Esophagus squamous epithelium (tissue), 5 donors: ENCODE measurements at places on chromosomes 6 and 20.

DNA sequence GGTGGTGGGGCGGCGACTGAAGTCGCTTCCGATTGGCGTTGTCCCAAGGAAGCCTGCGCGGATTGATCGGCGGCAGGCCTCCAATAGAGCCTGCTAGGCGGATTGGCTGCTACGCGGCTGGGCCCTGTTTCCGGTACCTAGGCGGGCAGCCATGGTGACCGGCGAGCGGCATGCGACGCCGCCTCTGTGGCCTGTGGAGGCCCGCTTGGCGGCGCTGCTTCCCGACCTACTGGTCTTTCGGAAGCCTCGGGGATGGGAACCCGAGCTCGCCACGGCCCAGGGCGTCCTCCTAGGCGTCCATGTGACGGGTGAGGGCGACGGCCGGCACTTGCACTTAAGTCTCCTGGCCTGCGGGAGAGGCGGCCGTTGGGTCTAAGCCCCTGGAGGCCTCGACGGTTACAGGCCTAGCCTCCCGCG, 28.1 kb downstream of the NFYA start:
- no peak overlapping the region for H3K4me3 ChIP-seq
- H3K4me1 ChIP-seq, result no peaks in the 10 kb centered on the region
- no peaks in the 10 kb centered on the region for H3K27me3 ChIP-seq
- peaks cover 13% of the 10 kb centered on the region for H3K36me3 ChIP-seq
- DNase-seq, result no peak
- H3K27ac ChIP-seq, result no peak overlapping the region

DNA sequence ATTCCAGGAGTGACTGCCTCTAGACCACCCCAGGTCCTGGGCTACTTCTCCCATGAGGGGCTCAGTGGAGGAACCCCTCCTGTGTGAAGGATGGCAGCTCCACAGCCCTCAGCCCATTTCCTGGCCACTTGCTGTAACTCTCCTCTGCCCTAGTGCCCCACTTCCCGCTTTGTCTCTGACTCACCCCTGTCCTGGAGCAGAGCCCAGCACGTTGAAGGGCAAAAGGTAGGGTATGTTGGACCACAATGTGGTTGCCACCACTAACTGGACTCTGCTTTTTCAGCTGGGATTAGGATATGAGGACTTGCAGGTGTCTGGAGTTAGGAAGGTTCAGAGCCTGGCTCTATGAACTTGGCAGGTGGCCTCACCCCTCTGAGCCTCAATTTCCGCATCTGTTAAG, 2.4 kb downstream of the MYBL2 start:
- no peaks in the 10 kb centered on the region for H3K36me3 ChIP-seq
- H3K27me3 ChIP-seq, result no peaks in the 10 kb centered on the region
- H3K27ac ChIP-seq, result no peak overlapping the region

DNA sequence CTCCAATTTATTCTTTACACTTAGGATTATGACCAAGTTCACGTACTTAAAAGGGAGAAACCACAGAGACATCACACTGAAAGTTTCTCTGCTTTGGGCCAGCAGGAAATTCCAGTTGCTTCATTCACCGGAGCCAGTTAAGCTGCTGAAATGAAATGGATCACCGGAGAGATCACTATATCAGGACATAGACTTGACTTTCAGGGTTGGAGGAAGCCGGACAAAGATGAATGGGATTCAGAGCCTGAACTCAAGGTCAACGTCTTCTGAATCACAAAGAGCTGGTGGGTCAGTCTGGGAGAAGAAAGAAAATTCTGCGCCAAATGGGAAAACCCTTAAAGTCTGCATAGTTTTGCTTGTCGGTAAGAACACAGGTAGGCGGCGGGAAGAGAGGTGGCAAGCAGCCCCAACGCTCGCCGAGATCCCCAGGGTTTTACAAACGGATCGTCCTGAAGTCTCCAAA, 81.9 kb upstream of the CCDC28A start:
- H3K27ac ChIP-seq, result peak overlapping the region; percentile 93
- H3K27me3 ChIP-seq, result no peaks in the 10 kb centered on the region
- no peak for DNase-seq
- peak overlapping the region; percentile 63 for H3K4me3 ChIP-seq
- H3K36me3 ChIP-seq, result no peaks in the 10 kb centered on the region

DNA sequence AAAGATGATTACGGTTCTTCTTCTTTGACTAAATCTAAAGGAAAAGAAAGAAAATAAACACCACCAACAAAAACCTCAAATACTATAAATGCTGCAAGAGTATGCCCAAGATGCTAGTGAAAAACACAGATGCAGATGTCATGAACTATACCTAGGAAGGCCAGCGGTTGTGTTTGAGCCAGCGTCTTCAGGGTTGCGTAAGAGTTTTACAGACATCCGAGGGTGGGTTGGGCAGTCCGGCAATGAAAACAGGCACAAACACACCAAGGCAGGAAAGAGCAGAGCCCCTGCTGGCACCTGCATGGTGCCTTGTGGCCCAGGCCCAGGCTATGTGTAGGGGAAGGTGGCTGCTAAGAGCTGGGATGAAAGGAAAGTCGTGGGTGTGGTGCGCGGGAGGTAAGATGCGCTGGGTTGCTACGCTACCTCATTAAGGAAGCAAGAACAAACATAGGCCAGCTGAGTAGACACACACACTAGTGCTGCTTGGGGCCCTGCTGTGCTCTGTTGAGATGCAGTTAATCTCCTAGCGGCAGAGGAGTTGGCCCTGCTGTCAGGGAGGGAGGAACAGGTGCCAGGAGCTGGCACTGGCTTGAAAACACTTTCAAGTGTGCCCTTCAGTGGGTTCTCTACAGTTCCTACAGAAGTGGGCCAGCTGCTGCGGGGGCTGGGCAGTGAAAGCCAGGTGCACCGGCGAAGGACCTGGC, 170.2 kb upstream of the PLN start:
- DNase-seq, result no peak
- no peak overlapping the region for H3K27ac ChIP-seq
- H3K4me1 ChIP-seq, result no peaks in the 10 kb centered on the region
- no peaks in the 10 kb centered on the region for H3K36me3 ChIP-seq
- no peaks in the 10 kb centered on the region for H3K27me3 ChIP-seq

DNA sequence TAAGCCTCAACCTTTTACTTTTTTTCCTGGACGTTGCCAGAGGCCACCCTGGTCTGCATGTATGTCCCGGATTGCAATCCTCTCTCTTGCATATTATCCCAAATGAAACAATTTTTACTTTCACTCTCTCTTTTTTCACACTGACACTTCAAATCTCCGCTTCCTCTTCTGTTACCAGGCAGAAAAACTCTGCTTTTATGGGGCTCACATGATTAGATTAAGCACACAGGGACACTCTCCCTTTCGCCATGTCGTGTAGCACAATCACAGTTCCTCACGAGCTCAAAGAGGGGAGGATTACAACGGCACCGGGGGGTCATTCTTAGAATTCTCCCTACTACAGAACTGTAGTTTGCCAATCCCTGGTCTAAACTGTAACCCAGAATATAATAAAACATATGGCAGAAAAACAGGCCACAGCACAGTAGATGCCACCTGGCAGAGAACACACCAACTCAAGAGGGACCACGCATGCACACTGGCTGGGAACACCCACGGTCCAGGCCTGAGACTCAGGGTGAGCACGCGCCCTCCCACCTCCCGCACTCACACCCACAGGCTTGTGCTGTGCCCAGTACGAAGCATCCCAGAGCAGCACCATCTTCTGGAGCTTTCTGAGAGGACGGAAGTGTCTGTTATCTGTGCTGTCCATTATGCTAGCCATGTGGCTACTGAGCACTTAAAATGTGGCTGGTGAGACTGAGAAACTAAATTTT, 288.7 kb downstream of the KIF16B start:
- no peak overlapping the region for H3K4me3 ChIP-seq
- H3K27me3 ChIP-seq, result no peaks in the 10 kb centered on the region
- no peak for DNase-seq
- no peak overlapping the region for H3K27ac ChIP-seq

GRCh38 chr6:47483853-47484546, 6.4 kb downstream of the CD2AP start:
- H3K4me3 ChIP-seq, result no peak overlapping the region
- no peaks in the 10 kb centered on the region for H3K27me3 ChIP-seq
- no peaks in the 10 kb centered on the region for H3K36me3 ChIP-seq

- H3K4me1 ChIP-seq, result peaks cover 31% of the 10 kb centered on the region
- H3K27me3 ChIP-seq, result no peaks in the 10 kb centered on the region
- no peak overlapping the region for H3K4me3 ChIP-seq
- no peak for DNase-seq
Measured at GRCh38 chr6:168370310-168370991, 50.9 kb upstream of the DACT2 start.

DNA sequence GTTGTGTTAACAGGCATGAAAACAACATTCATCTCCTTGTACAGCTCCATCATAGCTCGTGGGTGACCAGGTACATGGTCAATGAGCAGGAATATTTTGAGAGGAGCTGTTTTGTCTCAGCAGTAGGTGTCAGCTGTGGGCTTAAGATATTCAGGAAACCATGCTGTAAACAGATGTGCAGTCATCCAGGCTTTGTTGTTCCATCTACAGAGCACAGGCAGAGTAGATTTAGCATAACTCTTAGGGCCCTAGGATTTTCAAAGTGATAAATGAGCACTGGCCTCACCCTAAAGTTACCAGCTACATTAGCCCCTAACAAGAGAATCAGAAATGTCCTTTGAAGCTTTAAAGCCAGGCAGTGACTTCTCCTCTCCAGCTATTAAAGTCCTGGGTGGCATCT, 154.2 kb downstream of the BTBD9 start:
- H3K4me3 ChIP-seq, result no peak overlapping the region
- no peaks in the 10 kb centered on the region for H3K36me3 ChIP-seq
- DNase-seq, result no peak
- no peaks in the 10 kb centered on the region for H3K27me3 ChIP-seq
- H3K27ac ChIP-seq, result no peak overlapping the region
- H3K4me1 ChIP-seq, result no peaks in the 10 kb centered on the region

DNA sequence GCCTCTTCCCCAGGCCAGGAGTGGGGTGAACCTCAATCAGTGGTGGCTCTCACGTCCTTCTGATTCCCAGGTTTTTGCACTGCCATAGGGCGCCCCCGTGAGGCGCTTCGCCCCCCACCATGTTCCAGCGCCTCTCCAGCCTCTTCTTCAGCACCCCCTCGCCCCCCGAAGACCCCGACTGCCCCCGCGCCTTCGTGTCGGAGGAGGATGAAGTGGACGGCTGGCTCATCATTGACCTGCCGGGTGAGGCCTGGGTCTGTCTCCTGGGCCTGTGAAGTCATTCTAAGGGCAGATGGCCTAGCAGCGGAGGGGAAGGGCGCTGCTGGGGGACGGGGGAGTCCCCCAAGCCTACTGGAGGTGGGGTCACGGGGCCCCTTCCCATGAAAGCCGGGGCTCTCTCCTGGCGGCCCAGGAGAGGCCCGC, 4.5 kb downstream of the TP53INP2 start:
- DNase-seq, result no peak
- H3K36me3 ChIP-seq, result peaks cover 32% of the 10 kb centered on the region
- H3K4me1 ChIP-seq, result peaks cover 66% of the 10 kb centered on the region
- peak overlapping the region; percentile 95 for H3K27ac ChIP-seq
- peak overlapping the region; percentile 75 for H3K4me3 ChIP-seq

DNA sequence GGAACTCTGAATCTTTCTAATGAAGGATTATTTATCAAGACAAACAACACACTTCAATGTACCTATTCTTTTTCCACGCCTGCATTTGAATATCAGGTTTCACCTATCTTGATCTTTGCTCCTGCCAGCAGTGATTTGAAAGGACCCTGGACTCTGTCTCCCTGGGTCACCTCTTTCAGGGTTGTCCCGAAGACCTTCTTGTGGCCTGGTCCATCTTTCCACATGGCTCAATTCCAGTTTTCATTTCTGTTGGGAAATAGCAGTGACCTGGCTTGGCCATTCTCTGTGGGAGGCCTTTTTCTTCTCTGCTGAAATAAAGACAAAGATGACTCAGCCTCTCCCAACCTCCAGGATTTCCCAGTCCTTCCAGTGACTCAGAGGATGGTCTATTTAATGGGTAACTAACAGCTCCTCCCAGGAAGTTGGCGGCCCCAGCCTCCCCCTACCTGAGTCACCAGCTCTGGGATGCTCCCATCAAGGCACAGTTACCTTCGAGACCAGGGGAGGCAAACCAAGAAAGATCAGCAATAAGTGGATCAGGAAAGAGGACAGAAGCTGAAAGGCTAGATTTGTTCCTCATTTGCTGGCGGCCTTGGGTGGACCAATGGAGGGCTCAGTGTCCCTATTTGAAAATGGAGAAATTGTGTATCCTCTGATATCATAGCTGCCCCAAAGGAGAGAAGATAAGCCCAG, 120.2 kb upstream of the RNF24 start:
- no peak overlapping the region for H3K4me3 ChIP-seq
- H3K27ac ChIP-seq, result no peak overlapping the region
- H3K27me3 ChIP-seq, result no peaks in the 10 kb centered on the region
- no peaks in the 10 kb centered on the region for H3K36me3 ChIP-seq
- no peak for DNase-seq

DNA sequence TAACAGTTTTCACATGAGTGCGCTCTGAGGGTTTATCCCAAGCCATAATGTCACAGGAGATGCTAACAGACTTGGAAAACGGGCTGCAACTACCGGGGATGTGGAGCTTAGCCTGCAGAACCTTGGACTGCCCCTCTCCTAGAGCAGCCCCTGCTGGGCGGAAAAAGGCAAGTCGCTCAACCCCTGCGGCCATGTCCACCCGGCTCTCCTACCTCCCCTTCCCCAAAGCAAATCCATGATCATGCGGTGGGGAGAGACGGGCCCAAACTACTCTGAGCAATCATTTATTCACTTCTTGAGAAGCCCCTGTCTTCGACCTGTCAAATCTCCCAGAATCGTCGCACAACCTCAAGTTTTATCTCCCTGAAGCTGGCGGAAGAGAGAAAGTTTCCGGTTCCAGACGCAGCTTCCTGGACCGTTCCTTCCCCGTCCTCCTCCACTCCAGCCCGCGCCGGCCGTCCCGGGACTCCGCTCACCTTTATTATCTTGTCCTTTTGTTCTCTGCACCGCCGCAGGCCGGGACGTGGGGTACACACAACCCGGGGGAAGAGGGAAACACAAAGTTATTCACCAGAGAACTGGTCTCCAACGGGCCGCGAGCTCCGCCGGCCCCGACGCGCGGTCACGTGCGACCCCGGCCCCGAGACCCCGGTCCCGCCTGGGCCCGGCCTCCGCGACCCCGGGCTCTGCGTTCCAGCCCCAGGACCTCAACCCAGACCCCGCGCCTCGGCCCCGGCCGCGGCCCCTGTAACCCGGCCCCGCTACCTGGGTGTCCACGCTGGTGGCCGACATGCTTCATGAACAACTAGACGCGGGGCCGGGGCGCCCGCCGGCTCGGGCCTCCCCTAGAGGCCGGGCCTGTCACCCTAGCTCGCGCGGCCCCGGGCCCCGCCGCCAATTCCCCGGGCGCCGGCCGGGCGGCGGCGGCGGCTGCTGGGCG, 560 bp downstream of the YTHDF1 start:
- H3K4me3 ChIP-seq, result peak overlapping the region; percentile 69
- no peaks in the 10 kb centered on the region for H3K36me3 ChIP-seq
- no peaks in the 10 kb centered on the region for H3K27me3 ChIP-seq
- DNase-seq, result no peak

GRCh38 chr6:133187657-133188453, 53.3 kb upstream of the EYA4 start:
- no peak for DNase-seq
- no peaks in the 10 kb centered on the region for H3K36me3 ChIP-seq
- H3K4me1 ChIP-seq, result no peaks in the 10 kb centered on the region
- H3K27me3 ChIP-seq, result no peaks in the 10 kb centered on the region
- H3K27ac ChIP-seq, result no peak overlapping the region

GRCh38 chr6:5173810-5174209, 86.9 kb downstream of the LYRM4 start:
- no peak for DNase-seq
- no peak overlapping the region for H3K4me3 ChIP-seq
- H3K27ac ChIP-seq, result no peak overlapping the region
- H3K36me3 ChIP-seq, result no peaks in the 10 kb centered on the region
- no peaks in the 10 kb centered on the region for H3K27me3 ChIP-seq
